Calu3 (cell line): ENCODE measurements at places on chromosomes 5 and 9.
A peak's percentile ranks its signal among the peaks of the same experiment; 100 is the strongest.

DNA sequence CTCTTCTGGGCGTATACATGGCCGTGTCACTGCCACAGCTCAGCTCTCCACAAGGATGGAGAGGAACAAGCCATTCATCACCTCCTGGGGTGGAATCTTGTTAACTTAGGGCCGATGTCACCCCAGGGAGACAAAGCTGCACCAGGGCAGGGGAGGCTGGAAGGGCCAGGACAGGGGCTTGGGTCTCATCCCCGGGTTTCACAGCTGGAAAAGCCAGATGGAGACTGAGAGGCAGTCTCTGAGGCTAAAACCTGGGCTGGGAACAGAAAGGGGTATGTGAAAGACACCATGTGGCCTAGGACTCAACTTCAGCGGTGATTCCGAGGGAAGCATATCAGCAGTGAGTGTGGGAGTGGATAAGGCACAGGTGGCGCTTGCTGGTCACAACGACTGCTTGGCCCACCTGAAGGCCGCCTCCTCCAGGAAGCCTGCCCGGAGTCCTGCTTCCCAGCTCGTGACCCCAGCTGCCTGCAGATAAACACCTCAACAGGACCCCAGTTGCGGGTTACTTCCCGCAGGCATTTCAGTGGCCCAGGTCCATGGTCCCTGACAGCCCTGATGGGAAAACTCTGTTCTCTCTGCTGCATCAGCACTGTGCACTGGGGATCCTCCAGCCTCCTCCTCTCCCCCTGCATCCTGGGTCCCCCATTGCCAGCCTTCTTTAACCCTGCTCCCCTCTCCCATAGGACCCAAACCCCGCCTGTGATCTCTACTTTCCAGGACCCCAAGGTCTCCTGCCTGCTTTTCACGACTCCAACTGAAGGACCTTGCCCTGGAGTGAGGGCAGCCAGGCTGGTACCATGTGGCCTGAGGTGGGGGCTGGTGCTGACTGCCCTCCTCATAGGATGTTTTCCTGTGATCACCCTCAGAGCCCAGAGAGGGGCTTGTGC is 51.7 kb upstream of the FCN1 start:
- H3K27ac ChIP-seq, result no peak overlapping the region
- H3K4me1 ChIP-seq, result no peaks in the 10 kb centered on the region
- H3K36me3 ChIP-seq, result no peaks in the 10 kb centered on the region
- H3K27me3 ChIP-seq, result no peaks in the 10 kb centered on the region
- no peak for DNase-seq

GRCh38 chr9:132168347-132168746 is 6.5 kb downstream of the NTNG2 start:
- H3K36me3 ChIP-seq, result no peaks in the 10 kb centered on the region
- peaks cover 5% of the 10 kb centered on the region for H3K4me1 ChIP-seq
- H3K27me3 ChIP-seq, result peaks cover 97% of the 10 kb centered on the region
- no peak overlapping the region for H3K27ac ChIP-seq
- no peak for DNase-seq

GRCh38 chr5:120298981-120299380 is 165.1 kb upstream of the PRR16 start:
- H3K27ac ChIP-seq, result no peak overlapping the region
- no peaks in the 10 kb centered on the region for H3K27me3 ChIP-seq
- DNase-seq, result no peak

DNA sequence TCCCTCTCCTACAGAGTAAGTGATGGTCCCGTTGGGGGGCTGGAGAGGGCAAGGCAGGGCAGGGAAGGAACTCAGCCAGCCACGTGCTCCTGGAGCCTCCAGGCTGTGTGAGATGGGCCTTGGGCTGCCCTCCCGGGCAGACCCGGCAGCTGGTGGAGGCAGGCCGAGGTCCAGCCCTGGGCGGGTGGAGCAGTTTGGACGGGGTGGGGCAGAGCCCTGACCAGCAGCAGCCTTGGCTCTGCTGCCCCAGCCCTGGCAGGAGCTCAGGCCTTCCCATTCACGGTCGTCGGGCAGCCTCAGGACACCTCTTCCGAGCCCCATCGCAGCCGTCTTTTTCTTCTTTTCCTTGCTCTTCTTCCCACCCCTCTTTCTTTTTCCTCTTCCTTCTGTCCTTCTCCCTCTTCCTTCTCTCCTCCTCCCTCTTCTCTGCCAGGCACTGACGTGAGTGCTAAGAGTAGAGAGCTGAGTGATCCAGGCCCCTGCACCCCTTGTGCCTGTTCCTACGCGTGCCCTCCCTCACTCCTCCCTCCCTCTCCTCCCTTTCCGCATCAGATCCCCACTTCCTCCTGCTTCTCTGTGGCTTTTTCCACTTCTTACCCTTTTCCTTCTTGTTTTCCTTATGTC is 42.8 kb downstream of the AMBP start:
- H3K4me3 ChIP-seq, result no peak overlapping the region
- H3K4me1 ChIP-seq, result no peaks in the 10 kb centered on the region
- peak overlapping the region; percentile 15 for H3K27ac ChIP-seq
- H3K36me3 ChIP-seq, result peaks cover 5% of the 10 kb centered on the region
- no peaks in the 10 kb centered on the region for H3K27me3 ChIP-seq

GRCh38 chr5:157993201-157993600 is 134.3 kb upstream of the CLINT1 start:
- no peaks in the 10 kb centered on the region for H3K27me3 ChIP-seq
- no peak for DNase-seq
- peaks cover 19% of the 10 kb centered on the region for H3K4me1 ChIP-seq
- H3K4me3 ChIP-seq, result no peak overlapping the region
- H3K27ac ChIP-seq, result no peak overlapping the region

DNA sequence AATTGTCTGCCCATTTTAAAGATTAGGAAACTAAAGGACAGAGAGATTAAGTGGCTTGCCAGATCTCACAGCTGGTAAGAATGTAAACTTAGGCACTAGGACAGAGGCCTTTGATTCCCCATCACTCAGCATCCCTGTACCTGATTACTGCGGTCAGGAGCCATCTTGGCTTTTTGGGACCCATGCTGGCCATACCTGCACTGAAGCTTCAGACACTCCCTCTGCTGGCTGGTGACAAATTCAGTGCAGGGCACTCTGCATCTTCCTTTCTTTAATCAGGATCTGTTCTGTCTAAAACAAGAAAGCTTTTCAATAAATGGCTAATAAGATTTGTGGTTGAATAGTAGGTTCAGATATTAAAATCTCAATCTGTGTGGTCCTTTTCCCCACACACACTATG is 215.5 kb upstream of the RORB start:
- no peak for DNase-seq
- no peak overlapping the region for H3K4me3 ChIP-seq
- H3K27ac ChIP-seq, result no peak overlapping the region
- H3K36me3 ChIP-seq, result no peaks in the 10 kb centered on the region
- H3K27me3 ChIP-seq, result no peaks in the 10 kb centered on the region

- peaks cover 18% of the 10 kb centered on the region for H3K4me1 ChIP-seq
- peaks cover 1% of the 10 kb centered on the region for H3K36me3 ChIP-seq
- DNase-seq, result no peak
These were observed 15.1 kb downstream of the AUH start for GRCh38 chr9:91346644-91347043.

GRCh38 chr5:167168971-167169370 is 1122.5 kb upstream of the WWC1 start:
- no peak overlapping the region for H3K27ac ChIP-seq
- H3K4me3 ChIP-seq, result no peak overlapping the region
- H3K36me3 ChIP-seq, result no peaks in the 10 kb centered on the region
- no peak for DNase-seq

GRCh38 chr5:97074859-97075489 is 67.4 kb downstream of the LIX1 start:
- H3K4me1 ChIP-seq, result no peaks in the 10 kb centered on the region
- DNase-seq, result no peak
- H3K27me3 ChIP-seq, result no peaks in the 10 kb centered on the region
- no peak overlapping the region for H3K4me3 ChIP-seq

GRCh38 chr5:89994266-89994665 is 415.3 kb downstream of the CETN3 start:
- no peak for DNase-seq
- no peaks in the 10 kb centered on the region for H3K36me3 ChIP-seq
- no peaks in the 10 kb centered on the region for H3K27me3 ChIP-seq
- H3K4me3 ChIP-seq, result no peak overlapping the region

DNA sequence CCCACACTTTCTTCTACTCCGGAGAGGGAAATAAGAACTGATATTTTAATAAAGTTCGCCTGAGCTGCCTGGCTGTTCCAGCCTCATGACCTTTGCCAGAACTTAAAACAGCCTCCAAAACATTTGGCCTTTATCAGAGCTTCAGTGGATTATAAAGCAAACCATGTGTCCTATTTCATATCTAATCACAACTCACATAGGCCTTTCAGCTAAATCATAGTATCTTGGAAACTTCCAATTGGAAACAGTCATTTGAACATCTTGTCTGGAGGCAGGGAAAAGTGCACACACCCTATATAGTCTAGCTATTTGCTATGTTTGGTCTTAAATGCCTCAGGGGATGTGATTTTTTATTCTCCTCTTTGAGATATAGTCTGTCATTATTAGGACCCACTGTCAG is 46.0 kb upstream of the FREM1 start:
- no peak for DNase-seq
- H3K36me3 ChIP-seq, result no peaks in the 10 kb centered on the region
- peaks cover 48% of the 10 kb centered on the region for H3K27me3 ChIP-seq
- no peak overlapping the region for H3K27ac ChIP-seq
- no peaks in the 10 kb centered on the region for H3K4me1 ChIP-seq

DNA sequence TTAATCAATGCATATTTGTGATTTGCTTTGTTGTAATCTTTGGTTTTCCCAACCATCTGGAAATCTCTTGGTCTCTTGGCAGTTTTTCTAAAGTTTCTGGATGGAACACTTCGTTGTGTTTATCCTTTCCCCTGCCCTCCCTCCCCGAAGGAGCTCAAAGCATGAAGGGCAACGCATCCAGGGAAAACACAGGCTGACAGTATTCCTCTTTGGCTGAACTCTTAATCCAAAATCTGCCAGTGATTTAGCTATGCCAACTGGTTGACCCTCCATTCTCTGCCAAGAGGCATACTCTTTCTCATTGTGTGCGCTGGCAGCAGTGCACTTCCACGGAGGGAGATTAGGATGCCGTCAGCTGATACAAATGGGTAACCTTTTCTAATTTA is 20.5 kb downstream of the ZBTB34 start:
- DNase-seq, result no peak
- H3K4me3 ChIP-seq, result no peak overlapping the region
- peaks cover 7% of the 10 kb centered on the region for H3K36me3 ChIP-seq
- no peaks in the 10 kb centered on the region for H3K4me1 ChIP-seq
- H3K27me3 ChIP-seq, result no peaks in the 10 kb centered on the region
